ENCODE measurements at places on chromosomes 1 and 21.

DNA sequence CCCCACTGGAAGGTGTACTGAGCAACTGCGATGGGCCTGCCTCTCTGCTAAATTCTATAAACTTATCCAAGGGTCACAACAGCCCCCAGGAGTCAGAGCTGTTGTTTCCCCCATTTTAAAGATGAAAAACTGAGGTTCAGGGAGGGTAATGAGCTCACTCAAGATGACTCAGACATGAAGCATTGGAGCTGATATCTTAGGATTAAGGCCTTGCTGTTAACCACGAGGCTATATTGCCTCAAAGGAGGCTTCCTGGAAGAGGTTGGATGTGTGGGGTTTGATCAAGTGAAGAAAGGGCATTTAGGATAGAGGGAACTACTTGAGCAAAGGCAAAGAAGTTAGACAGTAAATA is 6.7 kb downstream of the LDLRAP1 start:
- no peak for DNase-seq

- DNase-seq: peak; percentile 46
Measured at GRCh38 chr1:154669464-154670282, 61.7 kb upstream of the ADAR start.

DNA sequence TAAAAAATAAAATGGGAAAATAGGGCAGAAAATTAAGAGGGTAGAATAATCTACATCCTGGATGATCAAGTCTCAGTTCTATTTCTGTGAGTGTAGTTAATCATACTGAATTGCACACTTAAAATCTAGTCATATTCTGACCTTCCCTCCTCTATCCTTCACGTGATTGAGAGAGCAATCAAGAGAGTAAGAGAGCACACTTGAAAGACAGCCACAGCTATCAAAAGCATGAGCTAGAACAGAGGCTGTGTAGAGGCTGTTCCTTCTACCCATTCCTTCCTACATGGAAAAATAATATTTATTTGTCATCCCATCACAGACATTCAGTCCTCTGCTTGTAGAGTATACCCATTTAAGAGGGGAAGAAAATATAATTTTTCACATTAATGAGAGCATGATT is 52.4 kb downstream of the PHC2 start:
- no peak for DNase-seq

DNA sequence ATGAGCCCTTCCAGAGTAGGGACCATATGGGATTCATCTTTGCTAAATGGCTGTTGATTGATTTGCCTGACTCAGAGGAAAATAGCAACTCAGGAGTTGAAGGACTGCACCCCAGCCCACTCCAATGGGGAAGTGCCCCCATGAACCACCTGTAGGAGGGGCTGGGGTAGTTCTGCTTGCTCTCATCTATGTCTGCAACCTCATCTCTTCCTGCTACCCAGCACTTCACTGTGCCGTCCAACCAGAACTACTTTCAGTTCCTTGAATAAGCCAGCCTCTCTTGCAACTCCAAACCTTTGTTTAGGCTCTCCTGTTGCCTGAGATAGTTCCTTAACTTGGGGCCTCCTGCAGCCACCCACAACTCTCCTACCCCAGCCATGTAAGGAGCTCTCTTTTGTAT is 26.6 kb downstream of the BEND5 start:
- DNase-seq: no peak

DNA sequence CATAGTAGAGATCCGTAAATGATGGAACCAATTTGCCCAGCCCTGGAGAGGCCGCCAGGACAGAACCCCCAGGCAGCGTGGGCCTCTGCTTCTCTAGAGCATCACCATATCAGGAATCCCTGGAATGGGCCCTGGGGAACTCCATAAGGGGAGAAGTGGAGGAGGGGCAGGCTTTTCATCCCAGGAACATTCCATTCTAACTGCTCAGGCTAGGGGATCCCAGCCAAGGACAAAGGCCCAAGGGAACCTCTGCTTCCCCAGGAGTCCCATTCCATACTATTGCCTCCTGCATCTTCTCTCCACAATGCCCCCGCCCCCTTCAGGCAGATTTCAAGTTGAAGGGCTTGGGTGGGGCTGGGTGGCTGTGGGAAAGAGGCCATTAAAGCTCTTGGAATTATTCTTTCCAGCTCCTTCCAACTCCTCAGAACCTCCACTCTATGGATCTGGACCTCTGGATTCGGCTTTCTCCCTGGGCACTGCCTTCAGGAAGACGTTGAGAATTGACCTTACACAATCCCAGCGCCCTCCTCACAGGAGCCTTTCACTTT is 6.0 kb downstream of the TRNP1 start:
- no peak for DNase-seq

- DNase-seq: no peak
Measured at GRCh38 chr21:28587748-28588147, 404.9 kb downstream of the LTN1 start.

GRCh38 chr21:42411197-42411869 is 7.6 kb downstream of the UBASH3A start:
- DNase-seq: no peak

DNA sequence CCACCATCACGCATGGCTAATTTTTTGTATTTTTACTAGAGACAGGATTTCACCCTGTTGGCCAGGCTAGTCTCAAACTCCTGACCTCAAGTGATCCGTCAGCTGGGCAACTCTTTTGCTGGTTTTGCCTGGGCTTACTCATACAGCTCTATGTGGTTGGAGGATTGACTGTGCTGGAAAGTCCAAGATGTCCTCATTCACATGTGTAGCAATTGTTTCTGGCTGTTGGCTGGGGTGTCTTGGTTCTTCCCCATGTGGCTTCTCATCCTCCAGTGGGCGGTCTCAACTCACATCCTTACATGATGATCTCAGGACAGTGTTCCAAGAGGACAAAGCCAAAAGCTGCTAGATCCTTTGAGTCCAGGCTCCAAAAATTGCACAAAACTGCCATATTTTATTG is 53.3 kb downstream of the TEX35 start:
- DNase-seq: no peak

- no peak for DNase-seq
Measured at GRCh38 chr1:1940123-1940425, 21.0 kb upstream of the TMEM52 start.

- no peak for DNase-seq
Measured at GRCh38 chr1:111142356-111142975, 2.4 kb downstream of the CEPT1 start.

DNA sequence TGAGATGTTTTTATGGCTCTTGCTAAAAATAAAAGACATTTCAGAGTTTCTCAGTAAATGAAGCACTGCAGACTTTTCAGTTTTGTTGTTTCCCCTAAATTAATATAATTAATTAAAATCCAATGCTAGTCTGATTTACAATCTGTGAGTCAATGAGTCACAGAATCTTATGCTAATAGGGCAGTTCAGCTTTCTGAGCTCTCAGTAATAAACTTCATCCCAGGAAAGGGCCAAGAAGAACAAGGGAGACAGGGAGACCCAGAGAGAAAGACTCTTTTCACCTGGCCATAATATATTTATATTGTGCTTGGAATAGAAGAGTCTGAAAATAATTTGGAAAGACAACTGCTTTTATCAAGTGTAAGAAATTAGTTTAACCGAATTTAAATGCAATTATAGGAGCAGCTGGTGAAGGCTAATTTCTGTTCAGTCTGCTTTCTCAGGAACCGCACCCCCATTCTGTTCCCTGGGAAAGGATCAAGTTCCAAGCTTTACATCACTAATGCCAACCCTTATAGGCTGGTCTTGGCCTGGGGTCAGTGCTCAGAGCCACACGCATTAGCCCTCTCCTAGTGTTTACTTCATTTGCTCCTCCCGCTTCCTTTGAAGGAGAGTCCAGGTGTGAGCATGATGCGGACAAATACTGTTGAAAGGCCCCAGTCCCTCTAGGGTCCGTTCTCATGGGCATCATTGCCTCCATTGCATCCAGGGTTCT is 145.6 kb downstream of the ZBTB18 start:
- no peak for DNase-seq

GRCh38 chr1:36212782-36213181 is 11.5 kb upstream of the THRAP3 start:
- DNase-seq: no peak

GRCh38 chr1:74652711-74653139 is 20.9 kb downstream of the ERICH3 start:
- DNase-seq: no peak

DNA sequence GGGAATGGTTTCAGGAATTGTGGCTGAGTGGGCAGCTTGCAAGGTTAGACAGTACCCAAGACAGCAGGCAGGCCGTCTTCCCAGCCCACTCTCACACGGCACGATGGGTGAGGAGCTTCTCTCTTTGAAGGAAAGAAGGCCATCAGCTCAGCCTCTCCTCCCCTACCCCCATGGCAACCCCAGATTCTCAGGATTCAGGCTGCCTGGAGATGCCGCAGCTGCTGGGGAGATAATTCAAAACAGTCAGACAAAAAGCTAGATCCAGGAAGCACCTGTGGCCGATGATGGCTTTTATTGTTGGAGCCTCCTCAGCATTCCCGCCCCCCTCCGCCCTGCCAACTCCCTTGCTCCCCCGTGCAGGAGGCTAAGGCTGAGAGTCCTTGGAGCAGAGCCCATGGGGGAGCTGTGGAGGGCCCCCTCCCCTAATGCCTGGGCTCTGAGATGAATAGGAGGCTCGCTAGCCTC is 220.5 kb downstream of the TRABD2B start:
- no peak for DNase-seq

- DNase-seq: no peak
Measured at GRCh38 chr21:44603109-44603875, 2.9 kb downstream of the KRTAP10-7 start.

GRCh38 chr1:81410351-81410750 is 390.4 kb upstream of the ADGRL2 start:
- DNase-seq: no peak

DNA sequence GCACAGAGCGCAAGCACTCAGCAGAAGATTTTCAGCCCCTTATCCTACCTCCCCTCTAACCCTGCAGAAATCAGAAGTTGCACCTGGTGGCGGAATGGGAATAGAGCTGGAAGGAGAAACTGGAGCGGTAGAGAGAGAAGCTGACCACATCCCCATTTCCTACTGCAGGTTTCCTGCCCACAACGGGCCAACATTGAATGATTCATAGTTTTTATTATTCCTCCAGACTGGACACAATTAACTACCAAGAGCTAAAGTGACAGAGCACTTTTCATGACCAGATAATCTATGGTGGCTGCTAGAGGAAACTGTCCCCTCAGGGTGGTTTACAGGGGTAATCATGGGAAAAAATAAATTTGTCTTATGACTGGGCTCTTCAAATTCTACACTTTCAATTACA is 21.3 kb upstream of the LRRC8D start:
- DNase-seq: no peak

DNA sequence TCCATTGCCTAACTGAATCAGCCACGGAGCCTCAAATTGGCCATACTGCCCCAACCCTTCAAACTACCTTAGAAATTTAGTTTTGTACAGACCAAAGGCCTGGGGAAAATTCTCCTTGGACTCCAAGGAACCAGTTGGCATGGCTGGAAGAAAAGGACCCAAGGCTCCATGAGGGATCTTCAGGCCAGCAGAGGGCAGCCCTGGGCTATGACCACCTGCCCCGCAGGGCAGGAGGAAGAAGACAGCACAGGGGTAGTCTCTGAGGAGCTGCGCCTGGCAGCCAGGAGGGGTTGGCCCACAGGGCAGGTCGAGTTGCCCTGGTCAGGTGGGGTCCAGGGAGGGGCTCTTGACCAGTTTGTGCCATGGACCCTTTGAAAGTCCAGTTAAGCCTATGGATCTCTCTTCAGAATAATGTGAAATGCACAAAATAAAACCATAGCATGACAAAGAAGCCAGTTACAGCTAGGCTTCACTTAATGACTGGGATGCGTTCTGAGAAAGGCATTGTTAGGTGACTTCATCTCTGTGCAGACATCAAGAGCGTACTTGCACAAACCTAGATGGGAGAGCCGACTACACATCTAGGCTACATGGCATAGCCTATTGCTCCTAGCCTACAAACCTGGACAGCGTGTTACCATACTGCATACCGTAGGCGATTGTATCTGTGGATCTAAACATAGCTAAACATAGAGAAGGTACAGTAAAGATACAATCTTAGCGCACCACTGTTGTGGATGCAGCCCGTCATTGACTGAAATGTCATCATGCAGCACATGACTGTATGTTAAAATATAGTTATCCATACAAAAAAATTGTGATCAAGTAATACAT is 26.1 kb downstream of the CACNA1S start:
- no peak for DNase-seq

DNA sequence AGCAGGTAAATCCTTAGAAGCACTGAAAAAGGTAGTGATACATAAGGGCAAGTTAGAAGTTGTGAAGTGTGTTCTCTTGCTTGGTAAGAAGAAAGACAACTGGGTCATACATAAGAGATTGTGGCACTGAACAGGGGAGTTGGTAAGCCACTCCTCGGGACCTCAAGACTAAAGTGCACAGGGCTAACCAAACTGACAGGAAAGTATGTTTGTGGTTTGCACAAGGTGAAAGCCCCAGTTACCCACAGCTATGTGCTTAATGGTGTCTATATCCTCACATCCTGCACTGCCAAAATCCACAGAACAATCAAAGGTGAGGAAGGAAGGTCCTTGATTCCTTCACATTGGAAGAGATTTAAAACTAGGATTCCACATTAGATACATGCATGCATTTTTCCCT is 276.5 kb downstream of the DNM3 start:
- DNase-seq: no peak

DNA sequence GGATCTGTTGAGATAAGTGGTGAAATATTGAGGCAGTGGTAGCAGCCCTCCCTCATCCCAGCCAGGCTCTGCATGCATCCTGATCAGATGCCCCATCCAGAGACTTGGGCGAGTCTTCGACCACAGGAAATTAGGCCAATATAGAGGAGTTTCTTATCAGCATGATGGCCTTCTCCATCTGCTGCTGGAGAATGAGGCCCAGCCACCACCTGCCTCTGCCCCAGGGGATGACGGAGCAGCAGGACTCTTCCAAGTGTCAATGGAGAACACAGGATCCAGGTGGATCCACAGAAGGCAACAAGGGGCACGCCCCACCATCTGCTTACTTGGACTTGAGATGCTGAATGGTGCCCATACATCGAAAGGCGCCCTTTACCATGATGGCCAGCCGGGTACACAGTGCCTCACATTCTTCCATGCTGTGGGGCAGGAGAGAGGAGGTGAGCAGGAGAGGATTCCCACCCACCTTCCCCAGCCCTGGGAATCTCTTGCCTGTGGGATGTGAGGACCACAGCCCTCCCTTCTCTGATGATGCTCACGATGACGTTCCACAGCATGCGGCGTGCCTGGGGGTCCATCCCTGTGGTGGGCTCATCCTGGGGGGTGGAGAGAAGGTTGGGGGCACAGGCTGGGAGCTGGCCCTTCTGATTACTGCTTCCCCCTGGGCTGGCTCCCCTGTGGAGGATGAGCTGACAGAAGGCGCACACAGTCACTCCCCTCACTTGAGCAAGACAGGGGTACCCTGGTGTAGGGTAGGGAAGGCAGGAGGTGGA is 91.5 kb upstream of the GCLM start:
- no peak for DNase-seq

GRCh38 chr1:4596486-4596885 is 57.9 kb upstream of the AJAP1 start:
- DNase-seq: no peak

- DNase-seq: no peak
Measured at GRCh38 chr1:20540281-20540680, 12.1 kb upstream of the FAM43B start.

DNA sequence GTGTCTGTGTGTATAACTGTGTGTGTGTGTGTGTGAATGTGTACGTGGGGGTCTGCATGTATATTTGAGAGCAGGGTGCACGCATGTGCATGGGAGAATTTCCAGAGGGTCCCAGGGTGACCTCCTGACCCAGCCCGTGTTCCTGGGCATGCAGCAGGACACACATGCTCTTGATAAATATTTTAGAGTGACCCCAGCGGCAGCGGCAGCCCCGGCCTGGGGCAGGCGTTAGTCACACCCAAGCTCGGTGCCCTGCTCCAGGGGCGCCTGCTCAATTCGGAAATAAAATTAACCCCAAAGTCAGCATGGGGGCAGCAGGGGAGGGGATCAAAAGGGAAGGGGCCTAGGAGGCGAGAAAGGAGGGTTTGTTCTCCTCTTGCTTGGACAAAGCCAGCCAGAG is 107.5 kb downstream of the PAX7 start:
- no peak for DNase-seq
